ENCODE measurements at places on chromosomes 1 and 21.

DNA sequence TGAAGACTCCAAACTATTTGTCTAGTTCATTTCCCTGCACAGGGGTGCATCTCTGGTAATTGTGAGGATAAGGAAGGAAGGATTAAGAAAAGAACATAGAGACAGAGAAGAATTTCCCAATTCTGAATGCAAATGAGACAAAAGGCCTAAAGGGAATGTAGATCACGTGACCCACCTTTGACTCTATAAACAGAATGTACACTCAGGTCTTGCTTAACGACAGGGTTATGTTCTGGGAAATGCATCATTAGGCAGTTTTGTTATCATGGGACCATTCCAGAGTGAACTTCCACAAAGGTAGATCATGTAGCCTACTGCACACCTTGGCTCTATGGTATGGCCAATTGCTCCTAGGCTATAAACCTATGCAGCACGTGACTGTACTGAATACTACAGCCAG lies 252.3 kb upstream of the ZP4 start:
- DNase-seq, result no peak

- no peak for DNase-seq
These were observed 13.5 kb downstream of the SLC9A1 start for GRCh38 chr1:27141266-27142003.

- no peak for DNase-seq
These were observed 35.1 kb downstream of the TNFSF18 start for GRCh38 chr1:173015629-173016028.

- DNase-seq, result no peak
These were observed 22.2 kb downstream of the SGIP1 start for GRCh38 chr1:66556161-66556611.

- no peak for DNase-seq
These were observed 44.2 kb downstream of the OSBPL9 start for GRCh38 chr1:51661081-51661518.

- no peak for DNase-seq
These were observed 5.9 kb upstream of the EFNA3 start for GRCh38 chr1:155072531-155073289.

DNA sequence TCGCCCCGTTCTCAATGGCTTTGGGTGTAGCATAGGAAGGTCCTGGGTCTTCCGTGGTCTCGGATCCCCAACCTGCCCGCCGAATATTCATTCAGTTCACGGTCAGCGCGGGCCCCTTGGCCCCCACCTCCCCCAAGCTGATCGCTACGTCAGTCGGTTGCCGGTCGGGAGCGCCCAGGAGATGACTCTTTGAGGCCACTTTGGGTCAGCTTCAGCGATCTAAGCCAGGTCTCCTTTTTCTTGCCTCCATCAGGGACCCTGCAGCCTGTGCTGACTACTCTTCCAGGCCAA lies 12.8 kb downstream of the HLX start:
- no peak for DNase-seq

GRCh38 chr1:244049162-244050013 lies 1.7 kb upstream of the ZBTB18 start:
- DNase-seq, result no peak

GRCh38 chr1:90713741-90714509 lies 3.2 kb downstream of the BARHL2 start:
- no peak for DNase-seq

DNA sequence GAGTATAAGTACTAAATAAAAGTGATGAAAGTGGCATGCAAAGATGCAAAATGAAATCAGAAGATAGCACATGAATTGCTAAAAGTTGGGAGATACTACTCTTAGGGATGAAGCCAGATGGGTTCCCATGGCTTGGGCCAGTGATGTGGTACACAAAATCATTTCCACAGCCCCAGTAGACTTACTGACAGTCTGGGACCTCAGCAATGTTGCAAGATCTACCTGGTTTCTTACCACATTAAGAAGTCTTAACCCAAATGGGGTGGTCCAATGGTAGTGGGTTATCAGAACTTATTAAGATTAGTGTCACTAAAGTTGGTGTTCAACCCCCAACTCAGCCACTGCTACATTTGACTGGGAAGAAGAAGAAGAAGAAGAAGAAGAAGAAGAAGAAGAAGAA lies 227.7 kb upstream of the IRF2BP2 start:
- no peak for DNase-seq

- DNase-seq, result no peak
These were observed 149.0 kb downstream of the SYT2 start for GRCh38 chr1:202561240-202561639.

- DNase-seq, result no peak
These were observed 48.3 kb upstream of the FCRL4 start for GRCh38 chr1:157646144-157646543.

GRCh38 chr1:20008391-20008841 lies 29.0 kb upstream of the PLA2G2A start:
- no peak for DNase-seq

GRCh38 chr1:222182641-222183040 lies 365.3 kb downstream of the HHIPL2 start:
- DNase-seq, result no peak

GRCh38 chr1:171277534-171277933 lies 29.2 kb downstream of the FMO1 start:
- no peak for DNase-seq

DNA sequence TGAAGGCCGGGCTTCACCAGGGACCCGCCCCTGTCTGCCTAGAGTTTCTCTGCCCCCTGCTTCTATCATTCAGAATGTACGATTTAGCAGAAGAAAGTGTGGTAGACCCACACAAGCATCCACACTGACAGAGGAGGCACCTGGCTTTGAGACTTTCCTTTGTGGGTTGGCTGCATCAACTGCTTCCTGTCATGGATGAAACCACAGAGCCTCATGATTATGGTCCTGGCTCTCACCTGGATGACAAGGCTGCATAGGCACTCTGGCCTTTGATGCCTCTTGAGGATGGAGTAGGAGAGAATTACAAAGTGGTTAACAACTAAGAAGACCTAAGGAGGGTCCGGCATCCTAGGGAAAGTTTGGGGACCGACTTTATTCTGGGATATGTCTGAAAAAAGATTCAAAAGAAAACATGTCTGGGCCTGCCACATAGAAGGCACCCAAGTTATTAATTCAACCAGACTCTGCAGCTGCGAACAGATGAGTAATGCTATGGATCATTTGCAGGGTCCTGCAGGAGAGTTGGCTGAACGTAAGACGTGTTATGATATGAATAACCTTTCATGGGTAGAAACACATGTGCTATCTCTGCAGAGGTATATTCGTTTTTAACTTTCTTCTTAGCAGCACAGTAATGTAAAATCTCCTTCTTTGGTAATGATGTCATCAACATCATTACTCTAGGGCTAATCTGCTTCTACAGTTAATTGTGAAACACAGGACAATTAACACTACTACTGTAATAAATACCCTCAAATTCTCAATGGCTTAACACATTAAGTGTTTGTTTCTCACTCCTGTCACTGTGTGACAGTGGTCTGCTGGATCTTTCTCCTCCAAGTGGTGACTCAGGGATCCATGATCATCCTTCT lies 136.2 kb downstream of the SLC35F3 start:
- DNase-seq, result no peak

DNA sequence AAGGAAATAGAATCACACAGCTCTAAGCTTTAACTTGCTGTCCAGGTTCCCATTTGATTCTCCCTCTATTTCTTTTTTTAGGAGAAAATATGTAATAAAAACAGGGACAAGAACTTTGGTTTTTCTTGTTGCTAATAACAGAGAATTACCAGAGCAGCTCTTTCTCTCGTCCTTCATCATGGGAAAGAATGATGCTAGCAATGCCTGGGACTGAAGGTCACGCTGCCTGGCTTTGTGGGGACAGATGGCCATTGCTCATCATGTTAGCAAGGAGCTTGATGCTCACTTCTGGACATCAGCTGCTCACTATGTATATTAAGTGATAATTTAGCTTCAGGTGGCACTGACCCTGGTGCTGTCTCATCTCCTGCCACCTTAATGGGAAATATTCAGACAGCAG lies 77.3 kb upstream of the AKT3 start:
- DNase-seq, result no peak

DNA sequence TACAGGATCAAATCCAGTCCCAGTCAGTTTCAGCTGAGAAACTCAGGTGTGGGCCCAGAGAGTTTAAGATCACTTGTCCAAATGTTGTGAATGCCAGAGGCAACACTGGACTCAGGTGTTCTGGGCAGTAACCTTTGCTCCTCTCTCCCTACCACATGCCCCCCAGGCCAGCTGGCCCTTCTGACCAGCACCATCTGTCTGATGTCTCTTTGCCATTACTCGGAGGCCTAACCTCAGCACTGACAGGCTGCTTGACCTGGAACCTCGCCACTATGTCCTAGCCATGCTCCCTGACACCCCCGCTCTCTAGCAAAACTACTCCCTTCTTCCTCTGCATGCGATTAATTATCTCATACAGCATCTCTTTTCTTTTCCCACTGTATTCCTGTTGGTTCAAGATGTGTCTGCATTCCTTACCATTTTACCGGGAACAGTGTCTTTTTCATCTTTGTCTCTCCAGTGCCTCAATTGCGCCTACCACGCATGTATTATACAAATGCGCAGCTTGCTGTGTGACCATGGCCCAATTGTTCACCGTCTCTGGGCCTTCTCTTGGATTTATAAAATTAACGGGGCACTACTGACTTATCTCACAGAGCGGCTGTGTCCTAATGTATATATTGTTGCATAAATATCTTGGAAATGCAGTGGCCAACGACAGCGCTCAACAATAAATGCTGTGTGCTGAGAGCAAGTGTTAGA lies 159.5 kb upstream of the IRF2BP2 start:
- no peak for DNase-seq

- DNase-seq, result peak; percentile 20
These were observed 2.0 kb downstream of the TFF2 start for GRCh38 chr21:42348762-42349161.

DNA sequence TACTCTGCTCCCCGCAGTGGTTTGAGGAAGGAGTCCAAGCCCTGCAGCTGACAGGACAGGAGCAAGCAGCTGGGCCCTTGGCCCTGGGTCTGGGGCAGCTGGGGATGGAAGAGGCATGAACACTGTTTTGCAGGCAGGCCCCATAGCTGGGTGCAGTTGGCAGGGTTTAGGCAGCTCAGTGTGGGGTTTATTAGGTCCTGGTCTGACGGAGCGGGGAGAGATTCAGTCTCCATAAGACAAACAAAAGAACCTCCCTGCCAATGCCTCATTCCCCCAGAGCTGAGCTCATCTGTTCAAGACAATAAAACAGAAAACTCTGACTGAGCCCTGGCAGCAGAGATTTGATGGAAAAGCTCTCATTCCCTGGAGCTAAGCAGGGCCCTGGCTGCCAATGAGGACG lies 37.3 kb downstream of the OLFML2B start:
- DNase-seq, result no peak

DNA sequence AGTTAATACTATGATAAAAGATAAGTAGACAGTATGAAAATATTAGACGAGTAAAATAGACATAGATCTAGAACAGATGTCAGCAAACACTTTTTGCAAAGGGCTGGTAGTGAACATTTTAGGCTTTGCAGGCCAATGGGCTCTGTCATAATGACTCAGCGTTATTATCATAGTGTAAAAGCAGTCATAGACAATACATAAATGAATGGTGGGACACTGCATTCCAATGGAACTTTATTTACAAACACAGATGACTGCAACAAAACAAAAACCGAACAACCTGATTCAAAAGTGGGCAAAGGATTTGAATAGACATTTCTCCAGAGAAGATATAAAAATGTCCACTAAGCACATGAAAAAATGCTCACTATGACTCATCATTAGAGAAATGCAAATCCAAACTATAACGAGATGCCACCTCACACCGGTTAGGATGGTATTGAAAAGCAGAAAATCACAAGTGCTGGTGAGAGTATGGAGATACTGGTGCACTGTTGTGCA lies 7.3 kb downstream of the GSTM5 start:
- no peak for DNase-seq

DNA sequence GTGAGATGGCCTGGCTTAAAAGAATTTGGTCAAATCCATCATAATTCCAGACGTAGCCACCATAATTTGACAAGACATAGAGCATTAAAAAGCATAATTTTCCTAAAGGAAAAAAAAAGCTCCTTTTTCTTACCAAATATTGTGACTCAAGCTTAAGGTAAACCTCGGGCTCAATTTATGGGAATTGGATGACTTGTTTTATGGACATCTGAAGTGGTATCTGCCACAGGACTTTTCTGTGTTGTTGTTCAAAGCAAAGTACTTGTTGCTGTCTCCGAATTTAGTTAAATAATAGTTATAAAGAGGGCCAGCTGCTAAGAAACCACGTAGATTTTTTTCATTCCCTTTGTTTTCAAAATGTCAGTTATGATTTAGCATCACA lies 1.1 kb downstream of the MPZL1 start:
- DNase-seq, result no peak

GRCh38 chr1:18597160-18598042 lies 33.2 kb upstream of the PAX7 start:
- peak; percentile 79 for DNase-seq

DNA sequence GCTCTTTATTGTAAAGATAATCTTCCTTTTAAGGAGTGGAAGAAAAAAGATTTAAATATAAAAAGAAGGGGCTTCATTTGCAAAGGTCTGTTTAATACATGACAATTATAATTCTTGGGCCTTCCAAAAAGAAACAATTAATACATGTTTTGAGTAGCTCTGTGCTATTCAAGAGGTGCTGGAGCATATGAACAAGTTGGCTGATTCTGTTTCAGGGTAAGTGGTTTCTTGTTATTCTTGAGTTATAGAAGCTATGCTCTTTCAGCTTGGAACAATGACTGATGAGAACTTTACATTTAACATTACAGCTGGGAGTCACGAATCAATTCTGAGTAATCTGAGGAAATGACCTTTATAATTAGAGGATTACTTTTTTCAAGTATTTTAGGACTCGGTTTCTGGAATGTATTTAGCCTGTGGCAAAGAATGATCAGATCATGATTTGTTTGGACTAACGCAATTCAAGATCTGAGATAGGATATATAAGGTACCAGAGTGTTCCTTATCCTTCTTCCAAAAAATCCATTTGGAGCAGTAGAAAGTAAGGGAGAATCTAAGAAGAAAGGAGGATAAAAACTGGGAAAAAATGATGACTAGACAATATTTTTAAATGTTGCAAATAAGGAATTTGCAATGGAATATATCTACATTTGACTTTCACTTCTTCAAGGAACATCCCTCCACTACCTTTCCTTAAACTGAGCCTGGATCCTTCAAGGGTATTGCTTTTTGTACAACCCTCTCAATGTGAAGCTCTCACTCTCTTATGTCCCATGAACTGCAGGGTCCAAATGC lies 77.1 kb upstream of the KCTD3 start:
- no peak for DNase-seq
